ENCODE measurements at places on chromosomes 6 and 20.

DNA sequence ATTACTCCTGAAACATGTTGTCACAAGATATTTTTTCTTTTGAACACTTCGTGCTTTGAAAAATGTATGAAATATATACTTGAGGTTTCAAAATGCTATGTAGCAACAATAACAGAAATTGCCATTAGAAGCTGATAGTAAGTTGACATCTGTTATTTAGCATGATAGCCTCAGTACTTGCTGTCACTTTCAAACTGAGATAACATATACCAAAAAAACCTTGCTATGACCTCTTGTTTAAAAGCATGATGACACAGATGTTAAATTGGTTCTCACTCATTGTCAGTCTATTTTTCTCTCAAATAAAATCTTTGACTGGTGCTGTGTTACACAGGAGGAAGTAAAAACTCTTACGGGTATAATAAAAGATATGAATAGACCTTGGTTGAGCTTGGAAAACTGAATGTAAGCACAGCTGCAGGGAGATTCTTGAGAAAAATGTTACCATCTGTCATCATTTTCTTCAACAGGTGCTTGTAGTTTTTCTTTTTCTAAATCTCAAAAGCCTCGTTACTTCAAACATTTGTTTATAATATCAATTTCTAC lies 18.6 kb downstream of the MOXD1 start:
- no peak for DNase-seq

DNA sequence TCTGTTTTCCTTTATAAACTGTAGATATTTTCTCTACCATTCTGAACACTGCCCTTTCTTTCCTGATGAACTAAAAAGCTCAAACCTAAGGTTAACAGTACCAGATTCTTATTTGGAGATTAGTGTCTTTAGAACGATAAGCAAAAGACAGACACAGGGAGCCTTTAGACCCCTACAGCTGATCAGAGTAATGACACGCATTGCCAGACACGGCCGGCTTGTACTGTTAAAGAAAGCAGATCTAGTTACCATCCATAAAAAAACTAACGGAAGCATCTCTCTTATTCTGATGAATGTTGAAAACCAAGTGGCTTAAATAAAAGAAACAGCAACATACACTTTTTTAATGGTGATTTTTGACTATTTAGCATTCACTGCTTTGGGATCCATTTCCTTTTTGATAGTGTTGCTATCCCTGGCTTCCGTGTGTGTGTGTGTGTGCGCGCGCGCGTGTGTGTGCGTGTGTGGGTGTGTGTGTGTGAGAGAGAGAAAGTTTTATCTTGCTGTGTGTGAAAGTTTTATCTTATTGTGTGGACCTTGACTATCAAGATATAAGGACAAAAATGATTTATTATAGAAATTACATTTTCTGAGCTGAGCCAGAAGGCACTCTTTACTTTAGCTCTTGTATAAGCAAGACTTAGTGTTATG lies 95.6 kb upstream of the SLC35B3 start:
- DNase-seq, result no peak

- DNase-seq, result no peak
Measured at GRCh38 chr6:157595768-157596167, 214.8 kb downstream of the ZDHHC14 start.

DNA sequence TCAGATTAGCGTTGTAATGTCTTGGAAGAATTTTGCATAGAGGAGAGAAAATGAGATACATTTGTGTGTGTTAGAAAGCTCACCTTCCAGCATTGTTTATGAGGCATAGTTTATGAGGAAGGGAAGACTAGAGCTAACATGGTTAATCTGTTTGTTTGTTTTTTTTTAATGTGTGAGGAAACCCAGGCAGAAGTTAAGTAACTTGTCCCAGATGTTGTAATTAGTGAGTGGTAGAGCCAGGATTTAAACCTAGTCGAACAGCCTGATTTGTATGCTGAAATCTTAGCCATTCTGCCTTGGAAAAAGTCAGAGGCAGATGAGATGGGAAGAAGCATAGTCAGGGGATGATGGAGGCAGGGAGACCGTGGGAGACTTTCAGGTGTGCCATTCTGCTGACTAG lies 29.1 kb downstream of the NDUFAF5 start:
- no peak for DNase-seq

GRCh38 chr6:15368186-15368585 lies 122.3 kb downstream of the JARID2 start:
- no peak for DNase-seq

DNA sequence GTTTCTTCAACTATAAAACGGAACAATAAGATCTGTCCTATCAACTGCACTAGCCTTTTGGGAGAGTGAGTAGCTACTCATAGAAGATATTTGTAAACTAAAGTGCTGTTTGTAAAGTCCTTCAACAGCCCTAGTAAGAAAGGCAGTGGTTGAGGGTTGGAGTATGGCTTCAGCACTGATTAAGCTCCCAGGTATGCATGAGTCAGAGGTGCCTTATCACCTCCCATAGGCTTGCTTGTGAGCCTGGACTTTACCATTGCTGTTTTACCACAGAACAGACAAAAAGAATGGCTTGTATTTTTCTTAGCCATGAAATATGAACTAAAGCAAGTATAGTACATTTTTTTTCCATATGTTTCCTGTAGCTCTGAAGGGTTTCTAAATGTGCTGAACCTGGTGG lies 44.1 kb downstream of the SAMD3 start:
- DNase-seq, result no peak

GRCh38 chr6:43495409-43495941 lies 14.7 kb downstream of the LRRC73 start:
- DNase-seq, result no peak

DNA sequence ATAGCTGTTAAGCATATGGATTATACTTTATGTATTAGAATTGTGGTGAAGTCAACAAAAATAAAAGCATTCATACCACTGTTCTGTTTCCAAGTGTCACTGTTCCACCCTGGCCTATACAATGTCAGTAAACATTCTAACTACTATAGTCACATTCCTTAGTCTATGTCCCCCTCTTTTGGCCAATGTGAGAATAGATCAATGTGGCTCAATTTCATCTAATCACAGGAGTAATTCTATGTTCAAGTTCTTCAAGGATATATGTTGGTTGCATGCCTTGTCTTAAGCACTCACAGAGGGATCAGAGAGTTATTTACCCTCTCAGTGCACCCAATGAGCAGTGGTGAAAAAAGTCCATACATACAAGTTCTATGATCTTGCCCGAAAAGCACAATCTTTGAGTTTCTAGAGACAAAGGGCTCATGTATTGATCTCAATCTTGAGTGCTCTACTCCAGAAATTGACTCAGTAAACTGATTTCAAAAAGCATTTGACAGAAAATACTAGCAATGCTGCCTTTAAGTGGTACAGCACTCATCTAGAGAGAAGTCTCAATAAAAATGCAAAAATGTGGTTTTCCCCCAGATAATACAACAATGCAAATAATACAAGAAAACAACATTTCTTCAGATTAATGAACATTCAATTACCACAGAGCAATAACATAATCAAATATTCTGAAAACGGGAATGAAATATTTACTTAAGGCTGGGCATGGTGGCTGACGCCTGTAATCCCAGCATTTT lies 16.5 kb downstream of the SMLR1 start:
- DNase-seq, result no peak

DNA sequence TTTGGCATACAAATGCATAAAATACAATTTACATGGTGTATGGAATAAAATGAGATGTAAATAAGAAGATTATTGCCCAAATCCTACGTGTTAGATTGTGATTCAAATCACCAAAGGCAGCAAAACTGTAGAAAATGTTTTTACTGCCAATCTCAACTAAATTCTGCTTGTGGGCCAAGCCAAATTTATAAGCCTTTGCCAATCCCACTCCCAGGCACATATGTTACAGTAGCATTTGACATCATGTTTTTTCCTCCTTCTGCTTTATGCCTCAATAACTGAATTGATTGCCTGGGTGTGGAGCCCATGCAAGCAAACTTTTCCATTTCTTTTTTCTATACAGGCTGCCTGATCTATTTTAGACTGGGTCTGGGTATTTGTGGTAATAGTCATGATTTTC lies 36.3 kb upstream of the LRRC1 start:
- DNase-seq, result no peak

DNA sequence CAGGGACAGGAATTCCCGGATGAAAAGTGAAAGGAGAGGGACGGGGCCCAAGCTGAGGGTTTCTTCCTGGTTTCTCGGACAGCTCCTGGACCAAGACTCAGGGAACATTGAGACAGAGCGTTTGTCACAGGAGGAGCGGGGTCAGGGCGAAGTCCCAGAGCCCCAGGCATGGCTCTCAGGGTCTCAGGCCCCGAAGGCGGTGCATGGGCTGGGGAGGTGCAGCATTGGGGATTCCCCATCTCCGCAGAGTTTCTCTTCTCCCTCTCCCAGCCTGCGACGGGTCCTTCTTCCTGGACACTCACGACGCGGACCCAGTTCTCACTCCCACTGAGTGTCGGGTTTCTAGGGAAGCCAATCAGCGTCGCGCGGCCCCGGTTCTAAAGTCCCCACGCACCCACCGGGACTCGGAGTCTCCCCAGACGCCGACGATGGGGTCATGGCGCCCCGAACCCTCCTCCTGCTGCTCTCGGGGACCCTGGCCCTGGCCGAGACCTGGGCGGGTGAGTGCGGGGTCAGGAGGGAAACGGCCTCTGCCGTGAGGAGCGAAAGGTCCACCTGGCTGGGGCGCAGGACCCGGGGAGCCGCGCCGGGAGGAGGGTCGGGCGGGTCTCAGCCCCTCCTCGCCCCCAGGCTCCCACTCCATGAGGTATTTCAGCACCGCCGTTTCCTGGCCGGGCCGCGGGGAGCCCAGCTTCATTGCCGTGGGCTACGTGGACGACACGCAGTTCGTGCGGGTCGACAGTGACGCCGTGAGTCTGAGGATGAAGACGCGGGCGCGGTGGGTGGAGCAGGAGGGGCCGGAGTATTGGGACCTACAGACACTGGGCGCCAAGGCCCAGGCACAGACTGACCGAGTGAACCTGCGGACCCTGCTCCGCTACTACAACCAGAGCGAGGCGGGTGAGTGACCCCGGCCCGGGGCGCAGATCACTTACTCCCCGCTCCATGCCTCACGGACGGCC lies 54.6 kb upstream of the POLR1H start:
- peak; percentile 6 for DNase-seq
